IMR-90 (cell line): ENCODE measurements at places on chromosomes 5 and 9. TPM values are rescaled to one million over a fixed set of nuclear protein-coding genes. Genes with fewer than 3 reads are reported as not detected.

PCDHB10 gene
- total RNA-seq = under 0.01 and 0.18 TPM in 2 replicates

SPINK5 gene
- total RNA-seq = not detected in 2 replicates

CCDC180 gene
- 0.56 and 0.90 TPM in 2 replicates for total RNA-seq

MLANA gene
- total RNA-seq = not detected in 2 replicates

SHOC1 gene
- not detected in 2 replicates for total RNA-seq

SLC6A3 gene
- total RNA-seq = not detected in 2 replicates
